ENCODE measurements at places on chromosomes 5 and 9. TPM values are rescaled to one million over a fixed set of nuclear protein-coding genes. Genes with fewer than 3 reads are reported as not detected.

DNA sequence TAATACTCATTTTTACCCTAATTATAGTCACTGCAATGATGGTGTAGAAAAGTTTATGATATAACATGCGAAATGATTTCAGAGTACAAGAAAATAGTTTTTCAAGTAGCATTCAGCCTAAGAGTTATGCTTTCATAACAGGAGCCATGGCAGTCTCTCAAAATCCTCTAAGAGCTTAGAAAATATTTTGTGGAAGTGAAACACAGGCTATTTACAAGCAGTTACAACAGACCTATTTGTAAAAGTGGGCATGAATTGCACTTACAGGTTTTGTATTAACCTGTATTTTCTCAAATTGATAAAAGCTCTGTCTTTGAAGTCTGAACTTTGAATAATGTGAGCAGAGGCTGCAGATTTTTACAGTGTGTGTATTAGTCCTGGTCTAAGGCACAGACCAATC, 523.3 kb downstream of the LRRC70 start:
- DNase-seq = no peak

- DNase-seq = no peak
Measured at GRCh38 chr5:165227515-165227914, 1722.1 kb downstream of the MAT2B start.

DNA sequence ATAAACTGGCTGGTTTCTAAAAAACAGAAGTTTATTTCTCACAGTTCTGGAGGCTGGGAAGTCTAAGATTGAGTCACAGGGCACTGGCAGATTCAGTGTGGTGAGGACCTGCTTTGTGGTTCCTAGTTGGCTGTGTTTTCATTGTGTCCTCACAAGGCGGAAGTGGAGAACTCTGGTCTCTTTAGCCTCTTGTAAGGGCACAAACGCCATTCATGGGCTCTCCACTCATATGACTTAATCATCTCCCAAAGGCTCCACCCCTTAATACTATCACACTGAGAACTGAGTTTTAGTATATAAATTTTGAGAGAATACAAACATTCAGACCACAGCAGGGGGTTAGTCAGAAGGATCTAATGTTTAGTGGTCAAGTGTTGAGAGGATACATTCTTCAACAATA, 208.2 kb downstream of the SEC61B start:
- no peak for DNase-seq

DNA sequence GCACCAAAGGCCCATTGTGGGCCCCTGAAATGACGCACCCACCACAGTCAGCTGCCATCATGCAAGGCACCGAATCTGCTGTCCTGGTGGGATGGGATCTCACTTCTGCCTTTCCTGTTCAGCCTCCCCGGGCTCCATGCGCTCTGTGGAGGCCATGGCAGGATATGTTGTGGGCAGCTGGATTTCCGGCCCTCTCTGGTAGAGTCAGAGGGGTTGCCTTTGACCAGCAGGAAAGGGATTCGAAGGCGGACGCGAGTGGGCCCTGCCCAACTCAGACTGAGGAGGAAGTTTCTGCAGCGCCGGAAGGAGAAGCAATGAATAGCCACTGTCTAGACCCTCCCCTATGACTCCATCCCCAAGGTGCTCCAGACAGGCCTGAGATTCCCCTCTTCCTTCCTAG, 35.5 kb downstream of the GADD45G start:
- peak; percentile 78 for DNase-seq

GRCh38 chr9:134879664-134880483, 736 bp upstream of the FCN2 start:
- DNase-seq = no peak

DNA sequence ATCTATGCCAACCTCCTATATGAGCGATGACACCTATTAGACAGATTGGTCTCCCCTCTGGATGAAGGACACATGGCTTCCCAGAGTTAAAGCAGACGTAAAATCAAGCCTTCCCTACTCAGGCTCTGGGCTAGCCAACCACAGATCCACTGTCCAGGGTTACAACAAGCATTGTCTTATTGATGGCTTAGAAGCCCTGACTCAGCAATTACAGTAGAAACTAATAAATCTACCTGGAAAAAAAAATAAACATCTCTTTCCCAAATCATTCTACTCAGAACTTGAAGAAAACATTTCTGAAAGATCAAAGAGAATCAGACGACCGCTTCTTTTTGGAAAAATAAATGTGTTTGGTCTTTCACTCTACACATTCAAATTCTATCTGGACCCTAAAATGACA, 189.3 kb downstream of the GLIS3 start:
- no peak for DNase-seq

DNA sequence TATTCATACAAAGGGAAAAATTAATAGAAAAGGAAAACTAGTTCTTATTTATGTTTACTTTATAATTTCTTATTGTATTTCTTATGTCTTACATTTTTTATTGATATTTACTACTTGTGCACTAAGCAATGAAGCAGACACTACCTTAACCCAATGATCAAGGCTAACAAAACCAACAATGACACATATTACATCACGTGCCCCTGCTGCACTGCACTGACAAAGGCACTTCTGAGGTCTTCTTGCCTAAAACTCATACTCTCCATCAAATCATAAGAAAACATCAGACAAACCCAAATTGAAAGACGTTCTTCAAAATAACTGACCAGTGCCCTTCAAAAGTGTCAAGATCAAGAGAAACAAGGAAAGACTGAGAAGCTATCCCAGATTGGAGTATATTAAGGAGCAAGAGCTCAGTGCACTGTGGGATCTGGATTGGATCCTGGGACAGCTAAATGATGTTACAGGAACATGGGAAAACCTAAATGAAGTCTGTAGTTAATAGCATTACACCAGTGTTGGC, 230.9 kb downstream of the AUH start:
- no peak for DNase-seq

- DNase-seq = no peak
Measured at GRCh38 chr9:93576258-93577077, at the start of gene PHF2. Gene PHF2, plus strand, starts transcription at chr9:93576584. Its CDS starts 190 bp downstream, at chr9:93576774.

DNA sequence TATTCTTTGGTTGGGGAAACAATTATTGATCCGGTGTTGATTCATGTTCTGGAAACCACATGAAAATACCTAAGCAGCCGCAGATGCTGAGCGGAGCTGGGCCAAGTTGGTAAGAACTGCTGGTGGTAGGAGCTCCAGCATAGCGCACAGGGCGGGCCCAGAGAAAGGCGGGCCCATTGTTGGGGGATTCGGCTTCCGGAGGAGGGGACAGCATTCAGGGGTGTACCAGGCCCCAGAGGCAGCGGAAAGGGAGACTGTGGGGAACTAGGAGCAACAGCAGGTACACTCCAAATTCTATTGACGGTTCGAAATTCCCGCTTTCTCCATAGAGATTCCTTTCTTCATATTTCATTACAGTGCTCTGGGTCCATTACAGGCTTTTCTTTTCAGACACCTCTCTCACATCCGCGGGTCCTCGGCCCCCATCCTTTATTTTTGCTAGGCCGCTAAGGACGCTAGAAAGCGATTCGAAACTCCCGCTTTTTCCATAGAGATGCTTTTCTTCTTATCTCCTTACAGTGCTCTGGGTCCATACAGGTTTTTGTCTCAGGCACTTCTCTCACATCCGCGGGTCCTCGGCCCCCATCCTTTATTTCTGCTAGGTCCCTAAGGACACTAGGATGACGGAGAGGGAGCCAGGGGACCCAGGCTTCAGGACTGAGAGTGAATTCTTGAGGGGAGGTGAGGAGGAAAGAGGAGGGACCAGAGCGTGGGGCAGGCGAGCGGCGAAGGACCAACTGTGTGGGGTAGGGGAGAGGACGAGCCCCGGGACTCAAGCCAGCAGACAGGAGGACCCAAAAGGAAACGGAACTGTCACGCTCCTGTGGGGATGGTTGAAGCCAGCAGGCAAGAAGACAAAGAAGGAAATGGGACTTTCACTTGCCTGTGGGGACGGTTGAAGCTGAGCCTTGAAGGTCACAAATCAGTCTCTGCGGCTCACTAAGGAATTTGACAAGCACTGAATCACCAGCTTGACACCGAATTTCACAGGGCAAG, at the start of gene CCDC152:
TSS of gene CCDC152 (plus strand) at position 213 of the 996 bp plus-strand sequence. CDS start 2,304 bp downstream, outside the sequence.
- DNase-seq = peak; percentile 64

DNA sequence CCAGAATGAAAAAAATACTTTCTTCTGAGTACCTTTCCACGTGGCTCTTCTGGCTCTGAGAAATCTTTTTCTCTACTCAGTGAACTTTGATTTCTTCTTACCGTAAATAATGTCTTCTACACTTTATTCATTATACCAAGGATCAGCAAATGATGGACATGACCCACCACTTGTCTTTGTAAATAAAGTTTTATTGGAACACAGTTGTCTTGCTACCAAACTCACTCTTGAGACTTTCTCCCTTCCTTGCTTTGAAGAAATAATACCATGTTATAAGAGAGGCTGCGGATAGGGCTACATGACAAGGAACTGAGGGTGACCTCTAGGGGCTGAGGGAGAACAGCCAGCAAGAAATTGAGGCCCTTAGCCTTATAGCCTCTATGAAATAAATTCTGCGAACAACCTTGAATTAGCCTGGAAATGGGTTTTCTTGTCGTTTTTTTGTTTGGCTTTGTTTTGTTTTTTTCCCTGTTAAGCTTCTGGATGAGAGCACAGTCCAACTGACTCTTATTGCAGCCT, 212.5 kb downstream of the COMMD10 start:
- no peak for DNase-seq

DNA sequence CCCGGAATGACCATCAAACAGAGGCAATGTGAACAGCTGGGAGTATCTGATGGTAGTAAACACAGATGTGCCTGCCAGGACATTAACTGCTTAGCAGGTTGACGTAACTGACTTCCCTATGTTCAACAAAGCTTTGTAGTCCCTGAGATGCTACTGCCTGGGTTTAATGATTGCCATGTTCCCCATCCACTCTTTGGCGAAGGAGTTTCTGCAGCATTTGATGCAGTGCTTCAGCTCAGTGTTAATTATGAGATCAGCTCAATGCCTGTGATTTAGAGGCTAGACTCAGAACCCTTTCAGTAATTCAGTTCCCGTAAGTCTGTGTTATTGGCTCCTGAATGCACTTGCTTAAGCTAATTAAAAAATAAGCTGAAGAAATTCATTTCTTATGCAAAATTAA, 547.3 kb upstream of the ZNF608 start:
- DNase-seq = no peak

- no peak for DNase-seq
Measured at GRCh38 chr9:69527454-69527853, 144.7 kb downstream of the APBA1 start.

- no peak for DNase-seq
Measured at GRCh38 chr5:6604341-6604740, 28.5 kb downstream of the NSUN2 start.

- no peak for DNase-seq
Measured at GRCh38 chr9:7324152-7324598, 475.4 kb downstream of the DMAC1 start.

DNA sequence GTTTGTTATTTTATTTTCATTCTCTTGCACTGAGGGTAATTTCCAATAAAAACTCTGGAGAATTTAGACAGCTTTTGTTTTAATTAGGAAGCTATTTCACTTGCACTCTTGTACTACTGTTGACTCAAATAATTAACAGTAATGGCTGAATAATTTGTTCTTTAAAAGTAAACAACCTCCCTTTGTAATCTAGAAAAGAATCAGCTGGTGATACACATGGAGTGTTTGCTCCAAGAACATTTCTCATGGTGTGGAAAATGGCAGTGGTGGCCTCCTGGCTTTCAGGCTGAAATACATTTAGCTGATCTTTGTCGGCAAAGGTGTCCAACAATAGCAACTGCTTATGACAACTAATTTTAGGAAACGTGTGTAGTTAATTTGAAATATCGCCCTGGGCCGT, 129.4 kb downstream of the C9orf152 start:
- no peak for DNase-seq

DNA sequence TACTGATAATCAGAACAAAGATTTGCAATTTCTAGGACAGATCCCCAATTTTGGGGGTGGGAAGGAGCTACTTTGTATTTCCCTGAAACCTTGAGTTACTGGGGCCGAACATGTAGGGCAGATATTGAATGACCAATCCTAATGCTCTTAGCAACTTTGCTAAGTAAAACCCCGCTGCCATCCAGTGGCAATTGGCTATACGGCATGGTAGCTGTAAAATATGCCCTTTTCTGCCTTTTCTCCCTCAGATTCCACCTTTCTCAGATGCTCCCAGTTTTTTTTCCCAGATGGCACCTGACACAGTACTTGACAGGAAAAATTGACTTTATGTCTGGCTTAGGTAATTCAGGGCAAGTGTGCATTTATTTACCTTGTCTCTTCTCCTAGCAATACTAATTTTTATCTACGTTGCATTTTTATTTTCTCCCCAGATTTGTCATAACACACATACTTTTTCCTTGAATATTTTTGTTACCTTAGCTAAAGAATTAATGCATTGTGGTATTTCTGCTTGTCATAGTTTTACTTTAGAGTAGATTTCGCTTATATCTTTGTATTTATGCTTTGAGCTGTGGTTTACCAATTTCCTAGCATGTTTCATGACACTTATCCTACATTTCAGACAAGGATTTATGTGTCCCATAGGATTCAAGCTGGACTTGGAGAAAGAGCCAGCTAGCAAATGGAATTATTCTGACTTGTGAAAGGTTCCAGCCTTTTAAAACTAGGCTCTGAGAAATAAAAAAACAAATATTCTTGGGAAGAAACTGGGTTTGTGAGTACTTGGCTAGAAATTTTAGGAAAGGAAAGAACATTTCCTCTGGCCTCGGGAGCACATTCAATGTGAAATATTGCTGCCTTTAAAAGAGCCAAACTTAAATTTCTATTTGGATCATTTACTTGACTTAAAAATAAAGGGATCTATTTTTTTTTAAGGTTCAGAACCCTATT, 37.4 kb downstream of the PIK3R1 start:
- peak; percentile 71 for DNase-seq

DNA sequence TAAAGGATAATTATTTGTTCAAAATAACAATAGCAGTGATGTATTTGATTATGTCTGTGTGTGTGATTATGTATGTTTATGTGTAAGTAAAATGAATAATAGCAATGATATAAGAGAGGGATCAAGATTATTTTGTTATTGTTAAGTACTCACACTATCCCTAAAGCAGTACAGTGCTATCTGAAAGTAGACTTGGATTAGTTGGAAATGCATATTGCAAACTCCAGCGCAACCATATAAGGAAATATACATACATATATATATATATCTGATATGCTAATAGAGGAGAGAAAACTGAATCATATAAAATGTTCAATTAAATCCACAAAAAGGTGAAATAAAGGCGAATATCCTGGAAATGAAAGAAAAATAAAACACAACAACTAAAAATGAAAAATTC, 268.4 kb downstream of the HINT1 start:
- no peak for DNase-seq

Gene MFAP3
- total RNA-seq = 32.7 TPM

Gene TMOD1
- 219 TPM for total RNA-seq

Gene OXCT1
- 77.9 TPM for total RNA-seq

Gene SCGB3A2
- not detected for total RNA-seq

Gene TERT
- not detected for total RNA-seq

Gene ALDOB
- 0.71 TPM for total RNA-seq

Gene RIGI
- total RNA-seq = 6.4 TPM

Gene INSL6
- total RNA-seq = not detected

Gene FAXDC2
- total RNA-seq = 27.6 TPM

Gene ANKRD18B
- 0.75 TPM for total RNA-seq

Gene ARID3C
- total RNA-seq = not detected

Gene DHX29
- 20.7 TPM for total RNA-seq

Gene C5orf52
- total RNA-seq = not detected
